ENCODE measurements at places on chromosomes 16 and 17.

DNA sequence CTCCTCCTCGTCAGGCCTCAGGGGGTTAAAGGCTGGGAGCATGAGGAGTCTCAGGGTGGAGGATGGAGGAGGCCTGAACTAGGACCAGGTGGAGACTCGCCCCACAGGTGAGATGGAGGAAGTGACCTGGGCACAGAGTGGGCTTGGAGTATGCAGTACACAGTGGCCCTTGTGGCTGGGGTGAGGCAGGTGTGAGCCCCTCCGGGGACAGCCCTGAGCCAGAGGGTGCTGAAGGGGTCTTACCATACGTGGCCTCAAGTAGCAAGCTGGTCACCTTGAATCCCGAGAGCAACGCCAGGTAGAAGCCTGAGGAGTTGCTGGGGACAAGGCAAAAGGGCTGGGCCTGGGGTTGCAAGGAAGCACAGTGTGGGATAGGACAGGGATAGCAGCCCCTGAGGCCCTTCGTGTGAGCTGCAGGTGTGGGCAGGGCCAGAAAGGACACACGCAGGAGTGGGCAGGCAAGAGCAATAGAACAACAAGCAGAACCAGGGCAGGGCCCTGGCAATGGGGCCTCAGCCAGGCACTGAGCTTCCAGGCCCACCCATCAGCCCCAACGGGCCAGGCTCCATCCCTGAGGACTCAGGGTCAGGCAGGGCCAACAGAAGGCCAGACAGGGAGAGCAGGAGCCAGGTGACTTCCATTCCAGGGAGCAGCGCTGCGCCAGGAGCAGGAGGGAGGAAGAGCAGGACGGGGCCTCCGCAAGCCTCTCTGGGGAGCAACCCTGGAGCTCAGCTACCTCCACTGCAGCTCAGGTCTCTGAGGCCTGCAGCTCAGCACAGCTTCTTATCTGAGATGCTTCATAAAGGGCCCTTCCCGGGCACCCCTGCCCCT is 64.2 kb upstream of the TNRC6C start:
- no peak for DNase-seq

GRCh38 chr16:19044769-19045168 is 22.6 kb upstream of the COQ7 start:
- DNase-seq = no peak

GRCh38 chr16:30623536-30624283 is 13.5 kb upstream of the ZNF689 start:
- no peak for DNase-seq

DNA sequence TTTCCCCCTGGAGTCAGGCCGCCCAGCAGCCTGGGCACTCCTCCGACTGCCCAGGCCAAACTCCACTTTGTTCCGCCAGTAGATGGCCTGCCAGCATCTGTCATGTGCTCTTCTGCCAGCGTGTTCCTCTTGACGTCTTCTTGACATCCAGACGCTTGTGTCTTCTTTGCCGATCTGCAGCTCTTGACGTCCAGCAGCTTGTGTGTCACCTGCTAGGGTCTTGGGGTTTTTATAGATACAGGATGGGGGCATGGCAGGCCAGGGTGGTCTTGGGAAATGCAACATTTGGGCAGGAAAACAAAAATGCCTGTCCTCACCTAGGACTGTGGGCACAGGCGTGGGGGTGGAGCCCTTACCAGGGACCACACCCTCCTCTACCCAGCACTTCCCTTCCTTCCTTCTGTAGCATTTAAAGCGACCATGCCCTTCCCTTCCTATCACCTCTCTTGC is 88.7 kb downstream of the BMERB1 start:
- DNase-seq = no peak

DNA sequence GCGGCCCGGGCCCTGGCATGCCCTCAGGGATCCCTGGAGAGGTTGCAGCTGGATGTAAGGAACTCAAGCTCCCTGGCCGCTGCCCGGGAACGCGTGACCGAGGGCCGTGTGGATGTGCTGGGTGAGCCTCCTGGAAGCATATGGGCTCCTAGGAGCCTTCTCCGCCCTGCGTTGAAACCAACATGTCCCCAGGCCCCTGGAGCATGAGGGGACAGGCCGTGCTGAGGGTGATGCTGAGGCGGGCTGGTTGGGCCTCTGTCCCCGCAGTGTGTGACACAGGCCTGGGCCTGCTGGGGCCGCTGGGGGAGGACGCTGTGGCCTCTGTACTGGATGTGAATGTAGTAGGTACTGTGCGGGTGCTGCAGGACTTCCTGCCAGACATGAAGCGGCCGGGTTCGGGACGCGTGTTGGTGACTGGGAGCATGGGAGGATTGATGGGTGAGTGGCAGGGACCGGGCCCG is 5.7 kb upstream of the HSD17B1 start:
- DNase-seq = no peak

DNA sequence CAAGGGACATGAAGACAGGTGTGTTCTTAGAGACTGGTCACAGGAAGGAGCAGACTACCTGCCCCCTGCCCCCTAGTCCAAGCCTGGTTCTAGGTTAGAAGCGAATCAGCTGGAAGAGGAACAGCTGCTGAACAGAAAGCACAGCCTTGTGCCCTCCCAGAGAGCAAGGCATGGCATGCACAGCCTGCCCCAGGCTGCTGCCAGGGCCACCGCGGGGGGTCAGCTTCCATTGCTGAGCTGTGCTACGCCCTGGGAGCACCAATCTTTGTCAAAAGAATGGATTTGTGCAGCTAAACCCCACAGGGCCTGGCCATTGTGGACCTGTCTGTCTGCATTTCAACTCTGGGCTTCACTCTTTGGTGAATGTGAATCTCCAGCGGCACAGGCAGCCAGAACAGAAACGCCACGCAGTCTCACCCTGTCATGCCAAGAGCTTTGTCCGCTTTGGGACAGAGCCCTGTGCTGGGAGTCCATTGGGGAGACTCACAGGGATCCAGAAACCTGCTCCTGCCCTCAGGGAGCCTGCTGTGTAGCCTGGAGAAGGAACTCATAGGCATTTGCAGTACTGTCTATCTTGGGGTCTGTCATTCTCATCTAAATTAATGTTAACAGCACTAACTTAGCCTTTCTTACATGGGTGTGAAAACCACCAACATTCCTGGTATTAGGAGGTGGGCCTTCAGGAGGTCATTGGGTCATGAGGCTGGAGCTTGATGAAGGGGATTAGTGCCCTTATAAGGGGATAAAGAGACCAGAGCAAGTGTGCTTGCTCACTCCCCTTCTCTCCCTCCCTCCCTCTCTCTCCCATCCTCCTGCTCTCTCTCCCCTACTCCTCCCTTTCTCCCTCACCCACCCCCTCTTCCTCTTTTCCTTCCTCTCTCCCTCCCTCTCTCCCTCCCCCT is 25.6 kb upstream of the CDRT4 start:
- no peak for DNase-seq

- no peak for DNase-seq
Observed at GRCh38 chr16:89143201-89143741, 28.3 kb upstream of the CDH15 start.

DNA sequence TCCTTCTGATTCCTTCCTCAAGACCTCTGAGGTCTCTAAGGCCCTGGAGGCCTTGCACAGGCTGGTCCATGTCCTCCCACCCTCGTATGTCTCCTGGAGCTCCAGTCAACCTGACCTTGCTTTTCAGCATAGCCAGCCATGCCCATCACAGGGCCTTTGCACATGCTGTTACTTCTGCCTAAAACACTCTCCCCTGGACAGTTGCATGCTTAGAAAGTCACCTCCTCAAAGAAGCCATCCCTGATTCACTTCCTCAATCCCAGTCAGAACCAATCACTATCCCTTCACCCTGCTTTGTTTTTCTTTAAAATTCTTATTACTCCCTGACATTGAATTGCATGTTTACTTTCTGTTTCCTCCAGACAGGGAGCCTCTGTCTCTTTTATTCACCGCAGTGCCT is 322.1 kb upstream of the CCL2 start:
- DNase-seq = no peak

DNA sequence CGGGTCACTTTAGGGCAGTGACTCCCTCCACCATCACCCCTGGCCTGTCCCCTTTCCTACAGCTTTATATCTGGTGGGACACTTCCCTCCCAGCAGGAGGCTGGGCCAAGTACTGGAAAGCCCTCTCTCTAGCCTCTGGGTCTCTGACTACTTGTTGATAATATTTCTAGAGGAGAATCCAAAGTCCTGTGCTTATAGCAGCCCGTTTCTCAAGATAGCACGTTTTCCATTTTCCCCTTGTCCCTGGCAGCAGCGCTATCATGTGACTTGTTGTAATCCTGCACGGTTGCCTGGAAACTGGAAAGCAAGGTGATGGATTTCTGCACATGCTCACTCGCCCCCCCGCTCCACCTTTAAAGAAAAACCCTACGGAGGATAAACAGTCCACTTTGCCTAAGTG is 3.3 kb upstream of the AXIN2 start:
- DNase-seq = no peak

DNA sequence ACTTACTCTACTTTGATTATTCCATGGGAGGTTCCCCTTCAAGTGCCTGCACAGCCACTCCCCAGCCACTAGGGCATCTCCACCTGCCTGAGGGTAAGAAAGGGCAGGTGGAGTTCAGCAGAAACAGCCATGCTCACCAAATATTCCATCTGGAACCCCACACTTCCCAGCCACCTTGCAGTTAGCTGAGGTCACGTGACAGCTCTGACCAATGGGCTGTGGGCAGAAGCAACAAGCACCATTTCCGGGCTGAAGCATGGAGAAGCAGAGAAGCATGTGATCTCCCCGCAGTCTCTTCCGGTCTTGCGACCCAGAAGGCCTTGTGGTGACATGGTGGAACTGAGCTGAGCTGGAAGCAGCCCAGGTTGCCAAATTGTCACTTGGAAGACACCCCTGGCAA is 108.6 kb downstream of the CCT6B start:
- DNase-seq = no peak

DNA sequence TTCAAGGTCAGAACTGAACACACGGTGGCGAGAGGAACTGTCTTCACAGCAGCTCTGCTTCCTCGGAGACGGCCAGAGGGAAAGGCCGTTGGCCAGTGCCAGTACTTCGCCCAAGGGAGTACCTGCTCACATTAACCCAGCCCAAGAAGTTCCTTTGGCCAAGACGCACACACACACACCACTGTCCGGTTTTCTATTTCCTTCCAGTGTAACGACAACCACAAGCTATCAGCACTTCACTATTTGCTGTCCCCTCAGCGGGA is 744 bp upstream of the GGNBP2 start:
- no peak for DNase-seq

GRCh38 chr17:17647524-17648178 is 33.6 kb upstream of the RAI1 start:
- DNase-seq = no peak

DNA sequence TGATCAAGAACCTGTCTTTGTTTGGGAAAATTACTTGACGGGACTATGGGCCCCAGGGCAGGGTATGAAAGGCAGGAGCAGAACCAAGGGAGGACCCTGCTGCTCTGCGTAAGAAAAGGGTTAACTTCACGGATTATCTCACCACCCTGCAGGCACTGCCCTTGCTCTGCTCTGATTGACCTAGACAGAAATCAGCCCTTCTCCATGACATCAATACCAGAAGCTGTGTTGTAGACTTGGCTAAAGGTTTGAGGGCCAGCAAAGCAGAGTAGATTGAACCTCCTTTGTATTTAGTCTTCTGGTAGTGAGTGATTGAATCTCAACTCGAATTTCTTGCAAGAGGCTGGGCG is 52.9 kb upstream of the ETV4 start:
- no peak for DNase-seq

DNA sequence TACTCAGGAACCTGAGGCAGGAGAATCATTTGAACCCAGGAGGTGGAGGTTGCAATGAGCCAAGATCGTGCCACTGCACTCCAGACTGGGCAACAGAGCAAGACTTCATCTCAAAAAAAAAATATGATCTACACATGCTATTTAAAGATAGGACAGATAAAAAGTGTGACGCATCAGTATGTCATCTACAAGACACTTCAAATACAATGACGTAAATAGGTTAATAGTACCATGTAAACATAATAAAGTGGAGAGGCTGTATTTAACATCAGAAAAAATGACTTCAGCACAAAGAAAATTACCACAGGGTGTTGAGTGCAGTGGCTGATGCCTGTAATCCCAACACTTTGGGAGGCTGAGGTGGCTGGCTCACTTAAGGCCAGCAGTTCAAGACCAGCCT is 20.2 kb downstream of the ZNF778 start:
- no peak for DNase-seq

DNA sequence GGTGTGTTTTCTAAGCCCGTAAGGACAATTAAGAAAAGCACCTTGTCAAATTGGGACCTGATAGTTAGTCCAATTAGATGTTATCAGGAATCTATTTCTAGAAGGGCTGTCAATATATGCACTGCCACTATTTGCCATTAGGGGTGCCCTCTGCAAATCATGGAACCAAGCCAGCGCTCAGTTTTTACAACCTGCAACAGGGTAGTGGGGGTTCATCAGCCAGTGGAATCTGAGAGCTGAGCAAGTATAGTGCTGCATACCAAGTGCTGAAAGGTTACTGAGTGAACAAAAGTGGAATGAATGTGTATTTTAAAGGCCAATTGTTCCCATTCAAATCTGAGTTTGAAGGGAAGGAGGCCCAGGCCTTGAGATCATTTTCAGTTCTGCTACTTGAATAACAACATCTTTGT is 10.4 kb downstream of the PRR11 start:
- no peak for DNase-seq

DNA sequence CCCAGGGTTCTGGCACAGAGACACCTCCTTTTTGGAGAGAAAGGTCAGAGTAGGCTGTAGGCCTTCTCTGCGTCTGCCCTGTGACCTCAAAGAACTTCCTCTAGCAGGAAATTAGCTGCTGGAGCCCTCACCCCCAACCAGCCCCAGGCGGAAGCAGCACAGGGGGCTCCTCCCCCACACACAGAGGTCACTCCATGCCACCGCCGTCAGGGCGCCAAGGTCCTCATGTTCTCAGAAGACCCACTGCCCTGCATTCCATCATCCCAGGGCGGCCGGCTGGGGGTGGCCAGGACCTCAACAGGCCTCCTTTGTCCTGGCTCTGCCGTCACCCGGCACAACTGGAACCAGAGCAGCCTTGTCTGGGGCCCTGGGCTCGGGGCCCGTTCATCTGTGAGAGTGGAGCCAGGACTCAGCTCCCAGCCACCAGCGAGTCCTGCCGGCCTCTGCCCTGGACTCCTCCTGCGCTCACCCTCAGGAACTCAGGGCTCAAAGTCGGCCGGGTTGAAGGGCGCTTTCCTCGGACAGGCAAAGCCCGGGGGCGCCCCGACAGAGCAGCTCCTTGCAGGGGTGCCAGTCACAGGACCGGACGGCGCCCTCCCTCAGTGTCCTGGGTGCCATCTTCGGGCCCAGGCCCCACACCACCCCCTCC is 1.2 kb downstream of the TMC6 start:
- no peak for DNase-seq

DNA sequence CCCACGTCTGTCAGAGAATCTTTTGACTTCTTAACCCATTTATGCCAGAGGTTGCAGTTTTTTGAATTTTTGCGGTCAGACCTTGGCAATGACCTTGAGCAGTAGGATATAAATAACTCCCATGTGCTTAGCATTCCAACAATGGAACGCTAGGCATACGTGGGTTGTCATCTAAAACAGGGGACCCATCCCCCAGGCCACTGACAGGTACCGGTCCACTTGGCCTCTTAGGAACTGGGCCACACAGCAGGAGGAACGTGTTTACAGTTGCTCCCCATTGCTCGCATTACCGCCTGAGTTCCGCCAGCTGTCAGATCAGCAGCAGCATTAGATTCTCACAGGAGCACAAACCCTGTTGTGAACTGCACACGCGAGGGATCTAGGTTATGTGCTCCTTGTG is 76.8 kb upstream of the LGALS9 start:
- DNase-seq = no peak

GRCh38 chr17:27986805-27987684 is 55.4 kb upstream of the NLK start:
- no peak for DNase-seq

GRCh38 chr17:31521632-31522283 is 130.3 kb downstream of the RAB11FIP4 start:
- DNase-seq = no peak

GRCh38 chr17:65360961-65361552 is 200.4 kb downstream of the AXIN2 start:
- DNase-seq = no peak

- DNase-seq = no peak
Observed at GRCh38 chr16:85615852-85616606, 2.9 kb downstream of the GSE1 start.
